Thoracic aorta (tissue), 2 donors: ENCODE measurements at places on chromosomes 4 and X.
A peak's percentile ranks its signal among the peaks of the same experiment; 100 is the strongest.

- no peaks in the 10 kb centered on the region for H3K27me3 ChIP-seq
- no peaks in the 10 kb centered on the region for H3K36me3 ChIP-seq
- no peak overlapping the region for H3K27ac ChIP-seq
- no peaks in the 10 kb centered on the region for H3K4me1 ChIP-seq
Observed at GRCh38 chrX:123190096-123190495, 6.0 kb downstream of the GRIA3 start.

DNA sequence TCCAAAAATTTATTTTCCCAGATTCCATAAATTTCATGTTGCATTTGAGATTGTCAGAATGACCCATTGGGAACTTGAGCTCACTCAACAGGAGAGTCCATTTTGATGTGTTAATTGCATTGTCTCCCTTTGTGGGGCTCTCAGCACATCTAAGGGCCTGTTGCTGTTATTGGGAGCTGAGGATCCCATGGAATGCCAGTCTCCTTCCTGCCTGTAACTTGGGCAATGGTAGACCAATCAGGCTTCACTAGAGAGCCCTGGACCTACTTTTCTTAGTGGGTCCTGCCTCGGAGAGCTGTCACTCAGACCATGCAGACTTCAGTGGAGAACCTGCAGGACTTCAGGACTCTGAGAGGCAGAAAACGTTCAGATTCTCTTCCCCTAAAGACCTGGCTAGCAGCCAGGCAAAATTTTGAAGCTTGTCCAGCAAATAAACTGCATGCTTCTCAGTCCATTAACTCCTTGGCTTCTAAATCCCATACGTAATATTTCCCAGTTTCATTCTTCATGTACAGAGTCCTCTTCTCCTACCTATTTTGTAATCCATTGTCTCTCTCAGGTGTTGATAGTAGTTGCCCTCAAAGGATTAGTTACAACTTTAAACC lies 25.1 kb downstream of the OCRL start:
- H3K36me3 ChIP-seq: peaks cover 6% of the 10 kb centered on the region
- H3K27ac ChIP-seq: no peak overlapping the region
- H3K4me1 ChIP-seq: no peaks in the 10 kb centered on the region
- H3K27me3 ChIP-seq: no peaks in the 10 kb centered on the region
- DNase-seq: no peak

DNA sequence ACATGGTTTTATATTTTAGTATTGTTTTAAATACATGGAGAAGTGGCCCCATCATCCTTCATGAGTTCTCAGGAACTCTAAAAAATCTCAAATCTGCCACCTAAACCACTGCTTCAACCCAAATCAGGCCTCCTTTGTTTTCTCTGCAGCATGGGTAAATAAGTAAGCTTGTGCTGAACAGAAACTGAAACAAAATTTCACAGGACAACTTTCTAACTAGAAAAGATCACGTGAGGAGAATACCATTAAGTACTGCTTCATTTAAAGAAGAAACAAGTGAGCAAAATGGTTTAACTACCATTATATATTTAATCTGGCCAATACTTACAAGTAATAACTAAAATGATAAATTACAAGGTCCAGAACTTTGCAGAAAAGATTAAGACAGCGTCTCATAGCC lies 2.5 kb downstream of the ARAP2 start:
- no peaks in the 10 kb centered on the region for H3K27me3 ChIP-seq
- no peaks in the 10 kb centered on the region for H3K4me1 ChIP-seq
- H3K36me3 ChIP-seq: no peaks in the 10 kb centered on the region
- H3K27ac ChIP-seq: no peak overlapping the region
- peak overlapping the region; percentile 69 for H3K4me3 ChIP-seq
- DNase-seq: no peak

GRCh38 chr4:8028884-8029568 lies 89.4 kb upstream of the AFAP1 start:
- DNase-seq: no peak
- peaks cover 3% of the 10 kb centered on the region for H3K36me3 ChIP-seq
- no peaks in the 10 kb centered on the region for H3K27me3 ChIP-seq
- H3K27ac ChIP-seq: no peak overlapping the region

- H3K4me3 ChIP-seq: peak overlapping the region; percentile 72
- no peaks in the 10 kb centered on the region for H3K27me3 ChIP-seq
- H3K27ac ChIP-seq: no peak overlapping the region
- no peak for DNase-seq
Observed at GRCh38 chrX:69285881-69286564, 120.8 kb upstream of the PJA1 start.

GRCh38 chr4:25792200-25792791 lies 70.5 kb downstream of the SEL1L3 start:
- H3K27ac ChIP-seq: no peak overlapping the region
- no peak overlapping the region for H3K4me3 ChIP-seq
- no peaks in the 10 kb centered on the region for H3K27me3 ChIP-seq
